PC-3 (cell line): ENCODE measurements at places on chromosomes 2 and 18.
A peak's percentile ranks its signal among the peaks of the same experiment; 100 is the strongest.

DNA sequence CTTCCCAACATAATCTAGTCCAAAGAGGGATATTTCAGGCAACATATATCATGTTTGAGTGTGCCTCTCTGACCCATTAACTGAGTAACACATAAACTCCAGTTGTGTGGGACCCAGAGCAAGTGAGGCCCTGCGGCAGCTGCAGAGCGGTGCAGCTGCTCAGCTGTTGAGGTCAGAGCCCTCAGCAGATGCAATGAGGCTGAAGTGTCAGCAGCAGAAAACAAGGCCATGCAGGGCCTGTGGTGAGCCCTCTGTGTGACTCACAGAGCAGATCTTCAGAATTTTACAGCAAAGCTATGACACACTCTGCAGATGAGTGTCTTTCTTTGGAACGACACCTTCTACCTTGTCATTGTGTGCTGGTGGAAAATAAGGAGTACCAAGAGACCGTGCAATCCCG is 168.5 kb downstream of the CBLN2 start:
- H3K27me3 ChIP-seq, result no peaks in the 10 kb centered on the region
- no peaks in the 10 kb centered on the region for H3K36me3 ChIP-seq
- no peaks in the 10 kb centered on the region for H3K4me1 ChIP-seq
- no peak overlapping the region for H3K4me3 ChIP-seq
- peak; percentile 36 for DNase-seq
- H3K27ac ChIP-seq, result no peak overlapping the region

DNA sequence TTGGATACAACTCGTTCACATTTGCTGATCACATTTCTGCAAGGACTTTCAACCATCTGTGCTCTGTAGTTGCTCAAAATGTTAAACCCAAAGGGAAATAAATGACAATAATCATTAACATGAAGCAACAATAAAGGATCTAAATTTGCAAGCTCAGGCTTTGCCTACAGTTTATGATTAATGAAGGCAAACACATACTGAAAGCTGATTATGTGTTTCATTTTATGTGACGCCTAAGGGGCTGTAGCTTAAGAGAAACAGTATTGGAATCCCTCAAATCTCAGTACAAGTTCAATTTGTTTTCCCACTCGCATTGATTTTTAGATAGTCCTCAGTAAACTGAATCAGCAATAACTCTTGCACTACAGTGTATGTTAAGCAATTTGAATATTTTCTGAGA is 160.3 kb upstream of the FSIP2 start:
- peaks cover 13% of the 10 kb centered on the region for H3K4me1 ChIP-seq
- DNase-seq, result no peak
- no peak overlapping the region for H3K27ac ChIP-seq

DNA sequence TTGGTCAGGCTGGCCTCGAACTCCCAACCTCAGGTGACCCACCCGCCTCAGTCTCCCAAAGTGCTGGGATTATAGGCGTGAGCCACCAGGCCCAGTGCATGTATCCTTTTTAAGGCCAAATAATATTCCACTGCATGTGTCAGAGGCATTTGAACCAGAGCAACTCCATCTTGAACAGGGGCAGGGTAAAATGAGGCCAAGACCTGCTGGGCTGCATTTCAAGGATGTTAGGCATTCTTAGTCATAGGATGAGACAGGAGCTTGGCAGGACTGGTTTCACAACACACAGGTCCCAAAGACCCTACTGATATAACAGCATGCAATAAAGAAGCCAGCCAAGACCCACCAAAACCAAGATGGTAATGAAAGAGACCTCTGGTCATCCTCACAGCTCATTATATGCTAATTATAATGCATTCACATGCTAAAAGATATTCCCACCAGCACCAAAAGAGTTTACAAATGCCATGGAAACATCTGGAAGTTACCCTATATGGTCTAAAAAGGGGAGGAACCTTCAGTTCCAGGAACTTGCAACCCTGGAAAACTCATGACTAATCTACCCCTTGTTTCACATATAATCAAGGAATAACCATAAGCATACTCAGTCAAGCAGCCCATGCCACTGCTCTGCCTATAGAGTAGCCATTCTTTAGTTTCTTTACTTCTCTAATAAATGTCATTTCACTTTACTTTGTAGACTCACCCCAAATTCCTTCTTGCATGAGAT is 204.6 kb downstream of the RAB3GAP1 start:
- DNase-seq, result peak; percentile 73
- H3K27ac ChIP-seq, result peak overlapping the region; percentile 85
- H3K27me3 ChIP-seq, result no peaks in the 10 kb centered on the region
- H3K36me3 ChIP-seq, result no peaks in the 10 kb centered on the region
- H3K4me1 ChIP-seq, result peaks cover 19% of the 10 kb centered on the region

GRCh38 chr2:134178138-134178877 is 75.6 kb upstream of the MGAT5 start:
- no peak overlapping the region for H3K27ac ChIP-seq
- H3K4me1 ChIP-seq, result peaks cover 9% of the 10 kb centered on the region; the same call in 1 of the 2 replicates
- no peaks in the 10 kb centered on the region for H3K27me3 ChIP-seq
- DNase-seq, result no peak
- no peaks in the 10 kb centered on the region for H3K36me3 ChIP-seq

DNA sequence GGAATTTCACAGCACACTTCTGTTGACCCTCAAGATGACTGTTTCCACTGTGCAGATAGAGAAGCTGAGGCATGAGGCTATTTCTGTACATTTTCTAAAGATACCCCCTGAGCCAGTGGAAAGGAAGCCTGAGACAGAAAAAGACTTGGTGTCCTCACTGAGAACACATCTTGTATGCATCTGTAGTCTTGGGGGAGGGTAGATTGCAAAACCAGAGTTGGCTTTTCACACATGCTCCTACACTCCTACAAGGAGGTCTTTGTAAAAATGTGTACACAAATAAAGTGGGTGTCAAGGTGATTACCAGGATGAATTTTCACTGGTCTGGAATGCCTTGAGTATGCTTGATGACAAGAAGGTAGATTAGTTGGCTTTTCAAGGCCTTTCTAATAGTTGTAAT is 98.0 kb downstream of the KCTD18 start:
- no peak for DNase-seq
- H3K4me1 ChIP-seq, result peaks cover 41% of the 10 kb centered on the region
- no peak overlapping the region for H3K4me3 ChIP-seq
- no peak overlapping the region for H3K27ac ChIP-seq
- peaks cover 51% of the 10 kb centered on the region for H3K36me3 ChIP-seq

- H3K36me3 ChIP-seq, result no peaks in the 10 kb centered on the region
- H3K4me1 ChIP-seq, result no peaks in the 10 kb centered on the region
- no peaks in the 10 kb centered on the region for H3K27me3 ChIP-seq
Measured at GRCh38 chr18:33873112-33873511, 295.1 kb downstream of the ASXL3 start.

GRCh38 chr18:5626130-5626880 is 82.5 kb upstream of the EPB41L3 start:
- DNase-seq, result no peak
- H3K27ac ChIP-seq, result no peak overlapping the region
- H3K36me3 ChIP-seq, result no peaks in the 10 kb centered on the region
- peaks cover 48% of the 10 kb centered on the region for H3K27me3 ChIP-seq
- no peak overlapping the region for H3K4me3 ChIP-seq

- no peaks in the 10 kb centered on the region for H3K4me1 ChIP-seq
- no peak for DNase-seq
- no peak overlapping the region for H3K27ac ChIP-seq
- H3K4me3 ChIP-seq, result no peak overlapping the region
- H3K36me3 ChIP-seq, result no peaks in the 10 kb centered on the region
- no peaks in the 10 kb centered on the region for H3K27me3 ChIP-seq
Measured at GRCh38 chr18:9861933-9862332, 23.8 kb upstream of the TXNDC2 start.

DNA sequence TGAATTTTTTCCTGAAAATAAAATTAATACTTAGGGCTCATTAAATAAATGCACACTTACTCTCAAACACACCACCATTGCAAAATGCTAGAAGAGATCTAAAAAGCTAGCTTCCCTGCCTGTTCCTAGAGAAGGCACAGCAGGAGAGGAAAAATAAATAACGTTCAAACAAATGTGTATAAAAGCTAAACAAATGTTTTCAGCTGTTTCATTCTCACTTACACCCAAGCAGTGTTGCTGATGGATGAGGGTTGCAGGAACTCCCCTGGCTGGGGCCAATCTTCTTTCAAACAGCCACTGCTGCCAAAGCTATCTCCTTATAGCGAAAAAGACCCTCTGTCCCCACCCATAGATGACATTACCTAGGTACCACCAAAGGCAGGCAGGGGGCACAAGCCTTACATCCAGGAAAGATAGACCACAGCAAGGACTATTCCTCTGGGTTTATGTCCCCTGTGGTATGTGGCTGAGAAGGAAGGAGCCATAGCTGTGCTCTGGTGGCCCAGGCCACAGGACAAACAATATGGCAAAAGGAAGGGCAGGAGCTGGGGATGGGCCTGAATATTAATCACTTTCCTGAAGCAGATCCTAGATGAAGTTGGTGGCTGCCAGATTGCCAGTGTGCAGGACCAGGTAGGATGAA is 214.6 kb downstream of the TTC32 start:
- no peaks in the 10 kb centered on the region for H3K36me3 ChIP-seq
- H3K27me3 ChIP-seq, result no peaks in the 10 kb centered on the region
- H3K4me1 ChIP-seq, result peaks cover 14% of the 10 kb centered on the region
- no peak overlapping the region for H3K27ac ChIP-seq
- peak; percentile 14 for DNase-seq

DNA sequence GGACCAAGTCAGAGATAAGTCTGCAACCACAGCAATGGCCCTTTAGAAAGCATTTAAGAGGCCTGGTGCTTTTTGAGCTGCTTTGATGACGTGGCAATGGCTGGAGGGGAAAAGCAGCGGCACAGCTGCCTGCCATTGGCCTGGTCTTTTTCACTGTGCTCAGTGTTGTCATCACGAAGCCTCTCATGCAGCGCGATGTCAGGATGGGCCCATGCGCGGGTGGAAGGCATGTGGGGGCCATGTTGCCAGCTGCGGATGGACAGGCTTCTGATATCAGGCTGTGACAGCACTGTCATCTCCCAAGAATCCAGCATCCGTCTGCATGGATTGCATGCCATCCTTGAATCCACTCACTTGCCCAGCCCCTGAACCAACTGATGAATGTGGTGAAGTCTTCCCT is 204.5 kb downstream of the ACKR3 start:
- H3K36me3 ChIP-seq, result no peaks in the 10 kb centered on the region
- H3K4me3 ChIP-seq, result no peak overlapping the region
- H3K4me1 ChIP-seq, result peaks cover 38% of the 10 kb centered on the region
- no peak overlapping the region for H3K27ac ChIP-seq
- no peak for DNase-seq
- no peaks in the 10 kb centered on the region for H3K27me3 ChIP-seq

DNA sequence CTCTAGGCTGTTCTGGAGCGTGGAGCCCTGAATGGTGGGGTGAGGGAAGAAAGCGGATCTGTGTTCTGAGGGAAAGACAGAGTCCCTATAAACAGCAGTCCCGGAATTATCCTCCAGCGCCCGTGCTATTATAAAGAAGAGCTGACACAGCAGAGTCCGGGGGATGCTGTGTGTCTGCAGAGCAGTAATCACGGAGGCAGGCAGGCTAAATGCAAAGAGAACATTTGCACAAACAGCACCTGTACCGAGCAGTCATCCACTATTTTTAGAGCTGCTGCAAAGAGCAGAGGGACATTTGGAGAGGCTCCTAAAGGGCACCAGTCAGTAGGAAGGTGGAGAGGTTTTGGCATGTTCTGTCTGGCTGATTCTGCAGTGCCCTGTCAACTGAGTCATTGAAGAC is 293.8 kb upstream of the SLC14A2 start:
- no peaks in the 10 kb centered on the region for H3K36me3 ChIP-seq
- H3K4me3 ChIP-seq, result no peak overlapping the region
- no peaks in the 10 kb centered on the region for H3K27me3 ChIP-seq
- DNase-seq, result no peak
- no peaks in the 10 kb centered on the region for H3K4me1 ChIP-seq

- no peaks in the 10 kb centered on the region for H3K27me3 ChIP-seq
- H3K27ac ChIP-seq, result no peak overlapping the region
- DNase-seq, result no peak
- no peak overlapping the region for H3K4me3 ChIP-seq
- no peaks in the 10 kb centered on the region for H3K4me1 ChIP-seq
- no peaks in the 10 kb centered on the region for H3K36me3 ChIP-seq
Measured at GRCh38 chr2:99285526-99285925, 15.5 kb downstream of the LYG1 start.

DNA sequence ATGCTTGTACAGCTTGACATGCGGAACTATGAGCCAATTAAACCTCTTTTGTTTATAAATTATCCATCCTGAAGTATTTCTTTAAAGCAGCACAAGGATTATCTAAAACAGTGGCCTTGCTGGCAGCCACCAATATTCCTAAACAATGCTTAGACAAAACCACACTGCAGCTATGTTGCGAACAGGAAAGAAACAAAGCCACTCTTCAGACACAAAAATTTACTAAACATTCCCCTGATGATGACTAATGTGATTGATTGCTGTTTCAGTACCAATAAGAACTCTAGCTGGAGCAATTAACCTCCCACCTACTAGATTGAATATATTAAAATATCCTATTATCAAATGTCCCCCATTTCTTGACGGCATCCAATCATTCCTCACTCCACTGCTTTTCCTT is 325.8 kb upstream of the REG3G start:
- no peaks in the 10 kb centered on the region for H3K27me3 ChIP-seq
- H3K4me3 ChIP-seq, result no peak overlapping the region
- DNase-seq, result no peak

GRCh38 chr2:40415391-40415790 is 36.5 kb downstream of the SLC8A1 start:
- H3K27me3 ChIP-seq, result no peaks in the 10 kb centered on the region
- H3K36me3 ChIP-seq, result no peaks in the 10 kb centered on the region

DNA sequence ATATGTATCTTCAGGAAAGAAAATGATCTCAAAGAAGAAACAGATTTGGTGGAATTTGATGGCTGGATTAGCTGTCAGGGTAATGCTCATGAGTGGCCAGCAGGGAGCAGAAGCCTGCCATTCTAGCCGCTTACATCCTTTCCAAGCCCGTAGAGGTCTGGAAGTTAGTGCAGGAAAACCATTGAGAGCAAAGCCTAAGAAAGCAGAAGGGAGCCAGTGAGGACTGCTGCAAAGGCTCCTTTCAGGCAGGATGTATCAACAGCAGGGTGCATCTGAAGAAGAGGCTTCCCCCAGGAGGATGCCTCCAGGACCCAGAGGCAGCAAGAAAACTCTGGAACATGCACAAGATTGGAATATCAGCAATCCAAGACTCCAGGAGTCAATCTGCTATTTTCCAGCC is 22.9 kb upstream of the LBH start:
- H3K36me3 ChIP-seq, result no peaks in the 10 kb centered on the region
- H3K27ac ChIP-seq, result no peak overlapping the region
- H3K4me1 ChIP-seq, result no peaks in the 10 kb centered on the region
- DNase-seq, result peak; percentile 76
- H3K4me3 ChIP-seq, result no peak overlapping the region

DNA sequence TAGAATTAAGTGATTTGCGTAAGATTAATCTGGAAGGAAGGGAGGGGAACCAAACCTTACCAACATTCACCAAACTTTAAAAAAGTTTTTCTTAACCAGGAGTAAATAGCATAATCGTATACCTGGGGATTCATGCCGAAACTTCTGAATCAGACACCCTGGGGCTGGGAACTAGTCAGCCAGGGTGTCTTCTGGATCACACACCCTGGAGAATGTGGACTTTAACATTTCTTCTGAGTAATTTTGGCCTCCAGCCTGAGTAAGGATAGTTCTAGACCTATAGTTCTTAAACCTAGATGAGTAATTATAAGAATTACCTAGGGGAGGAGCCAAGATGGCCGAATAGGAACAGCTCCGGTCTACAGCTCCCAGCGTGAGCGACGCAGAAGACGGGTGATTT is 44.1 kb upstream of the MEIS1 start:
- peaks cover 14% of the 10 kb centered on the region for H3K4me1 ChIP-seq
- peaks cover 28% of the 10 kb centered on the region for H3K27me3 ChIP-seq
- no peaks in the 10 kb centered on the region for H3K36me3 ChIP-seq
- H3K27ac ChIP-seq, result peak overlapping the region; percentile 60
